ENCODE measurements at places on chromosomes 16 and 17. TPM values are rescaled to one million over a fixed set of nuclear protein-coding genes. Genes with fewer than 3 reads are reported as not detected.

Gene CLEC19A
- total RNA-seq: not detected

Gene SLC4A1
- total RNA-seq: not detected

Gene DOK4
- total RNA-seq: 23.0 TPM

Gene TRIM72
- total RNA-seq: not detected

Gene CMTM2
- not detected for total RNA-seq

Gene GPR179
- under 0.01 TPM for total RNA-seq

Gene CES3
- total RNA-seq: not detected

Gene KRTAP1-1
- not detected for total RNA-seq

Gene RHBDL3
- 0.13 TPM for total RNA-seq

Gene TMEM114
- not detected for total RNA-seq

Gene ZPBP2
- not detected for total RNA-seq

Gene NHERF2
- total RNA-seq: 24.3 TPM

Gene SLC16A3
- 108 TPM for total RNA-seq

Gene HOXB5
- not detected for total RNA-seq

Gene NPIPB6
- total RNA-seq: not detected

Gene NECAB2
- total RNA-seq: not detected

Gene ADCY9
- 37.0 TPM for total RNA-seq

Gene CDH1
- total RNA-seq: not detected

Gene TNFRSF12A
- total RNA-seq: 131 TPM

Gene BCO1
- total RNA-seq: not detected

Gene KRT28
- total RNA-seq: not detected

Gene CMTM1
- total RNA-seq: 1.6 TPM

Gene ABCC12
- under 0.01 TPM for total RNA-seq

Gene ZNF287
- 11.2 TPM for total RNA-seq

Gene CNTNAP1
- total RNA-seq: 14.2 TPM

Gene SLX4
- 6.1 TPM for total RNA-seq

Gene ABCA8
- 23.7 TPM for total RNA-seq

Gene ST6GALNAC2
- 1.4 TPM for total RNA-seq
